ENCODE measurements at places on chromosomes 12 and 14. TPM values are rescaled to one million over a fixed set of nuclear protein-coding genes. Genes with fewer than 3 reads are reported as not detected.
A peak's percentile ranks its signal among the peaks of the same experiment; 100 is the strongest.

Gene MMP14
- 122 TPM for total RNA-seq

Gene SERPINA9
- not detected for total RNA-seq

- ATAC-seq = no peak
Measured at GRCh38 chr14:21049271-21049673, 7.1 kb downstream of the RNASE7 start.

- no peak for ATAC-seq
Measured at GRCh38 chr14:22226381-22226780, 362.6 kb downstream of the DAD1 start.

DNA sequence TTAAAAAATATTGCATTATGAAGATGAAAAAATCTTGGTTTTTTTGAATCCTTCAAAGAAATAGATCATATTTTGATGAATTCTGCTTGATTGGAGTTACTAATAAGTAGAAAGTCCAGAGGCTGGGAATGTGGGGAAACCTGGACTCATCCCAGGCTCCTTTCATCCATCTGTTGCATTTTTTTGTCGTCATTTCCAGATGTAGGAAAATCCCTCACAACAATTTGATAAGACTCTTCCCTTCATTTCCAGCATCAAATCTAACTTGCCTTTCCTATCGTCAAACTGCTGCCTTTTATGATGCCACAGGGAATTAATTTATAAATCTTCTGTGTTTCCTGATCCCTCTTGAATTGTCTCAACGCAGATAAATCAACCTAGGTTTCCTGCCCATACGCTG, 211.6 kb downstream of the FBXL14 start:
- no peak for ATAC-seq

GRCh38 chr12:79402606-79403005, 288.2 kb downstream of the PAWR start:
- ATAC-seq = no peak

- ATAC-seq = no peak
Measured at GRCh38 chr12:65294641-65295262, 16.3 kb downstream of the MSRB3 start.

Gene OR4K14
- not detected for total RNA-seq

Gene MANSC4
- not detected for total RNA-seq

GRCh38 chr12:104930388-104931326, 27.4 kb downstream of the SLC41A2 start:
- no peak for ATAC-seq

Gene DHRS2
- total RNA-seq = not detected

DNA sequence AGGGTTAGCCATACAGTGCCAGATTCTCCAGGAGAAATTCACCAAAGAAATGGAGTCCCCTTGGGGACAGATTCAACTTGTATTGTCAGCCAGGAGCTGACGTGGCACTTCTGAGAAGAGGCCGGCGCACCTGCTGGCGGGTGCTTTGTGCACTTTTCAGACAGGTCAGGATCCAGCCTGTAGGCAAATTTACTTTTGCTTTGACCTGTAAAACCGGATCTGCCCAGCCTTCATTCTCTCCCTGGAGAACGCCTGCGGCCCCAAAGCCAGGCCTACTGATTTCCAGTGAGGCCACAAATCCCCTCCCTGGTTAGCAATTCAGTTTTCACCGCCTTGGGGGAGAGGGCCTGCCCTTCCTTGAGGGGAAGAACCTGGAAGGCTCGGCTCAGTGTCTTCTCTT, 17.4 kb downstream of the P2RX4 start:
- no peak for ATAC-seq

- no peak for ATAC-seq
Measured at GRCh38 chr12:116293687-116294453, 16.4 kb upstream of the MED13L start.

GRCh38 chr12:116450406-116450910, 108.7 kb upstream of the MAP1LC3B2 start:
- ATAC-seq = no peak

DNA sequence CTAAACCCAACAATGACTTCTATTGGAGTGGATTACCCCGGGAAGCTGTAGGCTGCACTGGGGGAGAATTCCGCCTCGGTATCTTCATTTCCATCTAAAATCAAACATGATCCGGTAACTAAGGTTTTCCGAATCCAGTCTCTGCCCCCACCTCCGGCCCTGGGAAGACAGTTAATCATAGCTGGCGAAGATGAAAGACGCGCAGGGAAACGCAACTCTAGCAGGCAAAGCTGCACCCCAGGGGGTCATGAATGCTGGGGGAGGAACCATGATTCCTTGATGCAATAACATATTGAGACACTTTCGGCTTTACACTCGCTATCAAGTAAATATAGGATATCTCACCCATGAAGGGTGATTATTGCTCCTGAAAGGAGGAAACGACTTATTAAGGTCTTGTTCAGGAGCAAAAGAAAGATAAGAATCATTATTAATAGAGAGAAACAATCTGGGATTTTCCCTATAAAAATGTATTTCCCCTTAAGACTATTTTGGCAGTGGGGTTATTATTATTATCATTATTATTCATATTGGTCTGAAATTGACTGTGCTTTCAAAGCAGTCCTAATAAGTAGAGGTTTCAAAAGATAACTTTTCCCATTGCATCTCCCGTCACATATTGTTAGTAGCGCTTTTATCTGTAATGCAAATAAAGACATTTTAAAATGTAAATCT, 614.9 kb downstream of the VRK1 start:
- ATAC-seq = no peak

DNA sequence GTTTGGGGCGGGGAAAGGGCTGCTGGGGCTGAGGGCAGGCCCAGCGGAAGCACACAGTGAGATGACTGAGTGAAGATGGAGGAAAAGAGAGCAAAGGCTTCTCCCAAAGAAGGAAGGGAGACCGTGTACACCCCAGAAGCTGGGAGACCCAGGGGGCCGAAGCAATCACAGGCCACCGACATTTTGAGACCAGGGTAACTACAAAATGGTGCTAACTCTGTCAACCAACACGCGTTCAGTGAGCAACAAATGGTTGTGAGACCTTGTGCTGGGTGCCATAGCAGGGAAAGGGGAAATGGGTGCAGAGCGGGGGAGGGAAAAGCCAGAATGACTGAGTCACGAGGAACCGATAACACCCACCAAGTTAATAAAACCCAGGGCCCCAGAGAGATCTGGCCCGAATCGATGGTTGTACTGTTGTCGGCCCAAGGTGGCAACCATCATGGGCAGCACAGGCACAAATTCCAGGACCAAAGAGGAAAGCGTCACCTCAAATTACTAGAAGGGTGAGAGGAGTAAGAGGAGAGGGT, 50.3 kb downstream of the CDC42BPB start:
- no peak for ATAC-seq

Gene USP44
- 6.0 TPM for total RNA-seq

DNA sequence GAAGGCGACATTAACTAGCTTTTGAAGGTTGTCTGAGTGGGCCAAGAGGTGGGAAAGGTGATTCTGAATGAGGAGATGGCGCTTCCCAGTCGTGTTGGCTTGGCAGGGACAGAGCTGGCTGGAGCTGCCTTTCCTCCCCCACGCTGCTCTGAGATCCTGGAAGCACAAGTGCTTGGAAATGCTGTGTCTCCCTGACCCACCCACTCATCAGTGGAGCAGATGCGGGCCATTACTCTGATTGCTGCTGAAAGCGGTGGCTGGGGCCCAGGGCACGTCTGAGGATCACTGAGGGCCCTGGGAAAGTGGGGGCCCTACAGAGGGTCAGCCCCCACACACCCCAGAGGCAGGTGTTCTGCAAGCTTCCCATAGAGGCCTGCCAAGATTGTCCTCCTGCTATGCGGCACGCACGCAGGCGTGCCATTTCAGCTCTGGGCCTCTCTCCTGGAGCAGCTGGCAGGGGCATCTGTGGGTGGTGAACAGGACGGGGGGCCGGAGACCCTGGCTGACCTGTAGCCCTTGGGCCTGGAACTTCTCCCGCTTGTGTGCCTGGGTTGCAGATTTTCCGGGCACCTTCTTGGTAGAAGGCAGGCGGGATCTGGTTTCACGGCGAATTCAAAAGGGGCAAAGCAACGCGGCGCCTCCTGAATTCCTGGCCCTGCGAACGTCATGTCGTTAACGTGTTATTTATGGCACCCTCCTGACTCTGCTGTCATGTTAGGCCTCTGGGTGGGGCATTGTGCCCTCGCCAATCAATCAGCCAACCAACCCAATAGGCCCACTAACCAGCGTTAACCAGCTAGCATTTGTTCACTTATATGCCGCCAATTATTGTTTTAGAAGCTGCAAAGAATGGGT, 133.8 kb upstream of the TBX3 start:
- no peak for ATAC-seq

Gene CABP1
- 3.0 TPM for total RNA-seq

DNA sequence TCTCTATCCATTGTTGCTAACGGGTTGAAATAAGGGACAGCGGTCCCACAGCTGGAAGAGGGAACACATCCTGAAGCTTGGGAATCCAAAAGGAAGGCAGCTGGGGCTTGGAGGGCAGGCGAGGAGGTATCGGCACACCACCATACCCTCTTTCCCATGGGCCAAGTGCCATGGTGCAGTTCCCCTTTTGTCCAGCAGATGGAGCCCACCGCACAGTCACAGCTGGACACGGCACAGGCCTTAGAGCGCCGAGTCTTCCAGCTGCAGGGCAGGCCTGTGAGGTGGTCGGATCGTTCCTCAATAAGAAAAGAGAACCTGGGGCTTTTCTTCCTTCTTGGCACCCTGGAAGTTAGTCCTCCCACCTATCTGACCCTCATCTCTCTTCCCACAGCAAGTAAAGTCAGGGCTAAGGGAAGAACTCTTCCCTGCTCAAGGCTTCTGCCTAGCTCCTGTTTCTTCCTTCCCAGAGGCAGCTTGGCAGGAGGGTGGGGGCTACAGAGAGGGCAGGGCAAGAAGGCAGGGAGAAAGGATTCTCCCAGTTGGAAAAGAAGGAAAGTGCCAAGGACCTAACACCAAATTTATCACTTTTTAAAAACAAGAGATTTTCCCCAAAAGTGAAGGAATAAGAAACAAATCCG, 8.6 kb downstream of the PPP1R1A start:
- peak; percentile 95 for ATAC-seq

DNA sequence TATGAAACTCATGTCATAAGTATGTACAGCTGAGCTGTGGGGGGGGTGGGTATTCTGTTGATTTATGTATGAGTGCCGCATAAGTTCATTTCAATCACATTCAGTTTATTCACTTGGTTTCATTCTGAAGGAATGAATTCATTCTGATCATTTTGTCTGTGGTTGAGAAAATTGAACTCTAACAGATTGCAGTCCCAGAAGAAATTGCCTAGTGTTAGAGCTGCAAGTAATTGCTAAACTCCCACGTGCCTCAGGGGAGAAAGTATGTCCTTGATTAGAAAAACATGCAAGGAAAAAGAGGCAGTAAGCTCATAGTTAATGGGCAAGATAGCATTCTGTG, 442.4 kb upstream of the MGAT4C start:
- ATAC-seq = no peak
